Bronchial epithelial cell (primary cell): ENCODE measurements at places on chromosomes 16 and 17.

GRCh38 chr17:81802048-81802758 lies 1.7 kb upstream of the GCGR start:
- no peak for DNase-seq

GRCh38 chr16:87984632-87985267 lies 33.5 kb downstream of the BANP start:
- DNase-seq: no peak

DNA sequence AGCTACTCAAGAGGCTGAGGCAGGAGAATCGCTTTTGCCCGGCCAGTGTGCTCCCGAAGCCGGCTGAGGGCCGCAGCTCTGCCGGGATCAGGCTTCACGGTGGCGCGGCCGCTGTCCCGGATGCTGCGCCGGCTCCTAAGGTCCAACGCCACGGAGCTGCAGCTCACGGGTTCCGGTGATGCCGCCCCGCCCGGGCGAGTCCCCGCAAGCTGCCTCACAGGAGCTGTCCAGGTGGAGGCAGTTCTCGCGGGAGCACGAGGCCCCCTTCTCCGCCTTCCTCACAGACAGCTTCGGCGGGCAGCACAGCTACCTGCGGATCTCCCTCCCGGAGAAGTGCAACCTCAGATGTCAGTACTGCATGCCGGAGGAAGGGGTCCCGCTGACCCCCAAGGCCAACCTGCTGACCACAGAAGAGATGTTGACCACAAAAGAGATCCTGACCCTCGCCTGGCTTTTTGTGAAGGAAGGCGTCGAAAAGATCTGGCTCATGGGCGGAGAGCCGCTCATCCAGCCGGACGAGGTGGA lies 111.4 kb upstream of the SIAH1 start:
- no peak for DNase-seq

DNA sequence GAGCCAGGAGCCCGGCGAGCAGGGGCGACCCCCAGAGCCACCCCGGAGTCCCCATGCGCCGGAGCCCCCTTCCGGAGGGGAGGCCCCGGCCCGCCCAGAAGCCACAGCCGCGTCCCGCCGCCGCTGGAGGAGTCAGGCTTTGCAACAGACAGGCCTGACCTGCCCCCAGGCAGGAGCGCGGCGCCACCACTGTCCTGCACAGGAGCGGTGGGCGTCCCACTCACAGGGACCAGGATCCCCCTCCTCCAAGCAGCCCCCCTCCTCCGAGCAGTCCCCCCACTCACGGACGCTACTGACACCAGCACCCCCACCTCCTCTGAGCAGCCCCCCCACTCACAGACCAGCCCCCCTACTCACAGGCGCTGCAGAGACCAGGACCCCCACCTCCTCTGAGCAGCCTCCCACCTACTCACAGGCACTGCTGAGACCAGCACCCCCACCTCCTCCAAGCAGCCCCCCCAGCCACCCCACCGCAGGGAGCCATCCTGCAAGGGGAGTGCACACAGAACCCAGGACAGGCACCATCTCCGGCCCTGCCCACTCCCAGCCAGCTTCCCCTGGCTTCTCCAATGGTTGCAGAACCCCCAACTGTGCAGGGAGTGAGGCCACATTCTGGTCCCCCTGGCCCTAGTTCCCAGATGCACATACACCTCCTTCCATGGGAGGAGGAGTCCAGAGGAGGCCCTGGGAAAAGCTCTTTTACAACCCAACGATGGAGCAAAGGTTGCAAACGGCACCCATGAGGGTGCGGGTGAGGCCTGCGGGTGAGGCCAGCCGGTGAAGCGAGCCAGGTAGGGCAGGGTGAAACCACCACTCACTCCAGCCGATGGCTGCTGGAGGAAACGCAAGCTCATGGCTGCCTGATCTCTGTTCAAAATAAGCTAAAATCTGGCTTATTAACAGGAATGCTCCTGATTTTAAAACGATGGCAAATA lies 69.9 kb downstream of the ABR start:
- DNase-seq: no peak

DNA sequence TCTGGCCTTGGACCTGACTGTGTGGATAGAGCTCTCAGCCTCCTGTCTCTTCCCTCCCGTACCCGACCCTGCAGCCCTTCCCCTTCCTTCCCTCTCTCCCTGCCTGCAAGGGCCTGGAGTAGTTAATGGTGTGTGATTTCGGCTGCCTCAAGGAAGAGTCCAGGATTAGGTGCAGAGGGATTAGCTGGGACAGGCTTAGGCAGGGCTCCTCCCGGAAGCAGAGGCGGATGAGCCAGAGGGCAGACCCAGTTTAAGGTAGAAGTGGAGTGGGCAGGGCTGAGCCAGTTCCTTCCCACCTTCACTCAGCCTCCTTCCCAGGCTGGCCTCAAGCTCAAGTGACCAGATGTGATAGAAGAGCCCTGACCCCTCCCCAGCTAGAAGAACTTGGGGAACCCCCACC lies 16.8 kb downstream of the GUCY2D start:
- peak; percentile 92 for DNase-seq

DNA sequence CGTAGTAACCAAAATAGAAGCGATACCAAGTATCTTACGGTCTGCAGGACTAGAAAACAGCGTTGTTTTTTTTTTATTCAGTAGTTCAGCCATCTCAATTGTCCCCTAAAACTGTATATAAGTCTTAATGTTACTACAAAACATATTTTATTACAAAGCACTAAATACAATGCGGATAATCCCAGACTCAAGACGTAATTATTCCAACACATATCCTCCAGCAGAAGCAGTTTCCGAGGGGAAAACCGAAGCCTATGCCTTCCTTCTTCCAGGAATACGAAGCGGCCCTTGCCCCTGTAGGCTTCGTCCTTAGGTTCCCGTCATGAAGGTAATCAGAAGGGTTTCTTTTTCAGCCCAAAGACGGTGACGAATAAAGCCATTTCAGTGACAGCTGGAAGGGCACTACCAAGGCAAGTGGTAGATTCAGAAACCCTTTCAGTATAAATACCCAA lies 2.3 kb downstream of the TMEM107 start:
- DNase-seq: no peak

- DNase-seq: peak; percentile 68
Observed at GRCh38 chr17:1829592-1830257, at the start of the genes RPA1 and SMYD4. Gene RPA1, plus strand, starts transcription at chr17:1830005. Its CDS starts 89 bp downstream, at chr17:1830094. Gene SMYD4, minus strand, starts transcription at chr17:1829902. Its CDS starts 1,908 bp downstream, at chr17:1827994.

GRCh38 chr17:31646642-31647041 lies 212.4 kb downstream of the COPRS start:
- DNase-seq: no peak

- peak; percentile 77 for DNase-seq
Observed at GRCh38 chr17:4229627-4230541, 33.9 kb downstream of the ANKFY1 start.

DNA sequence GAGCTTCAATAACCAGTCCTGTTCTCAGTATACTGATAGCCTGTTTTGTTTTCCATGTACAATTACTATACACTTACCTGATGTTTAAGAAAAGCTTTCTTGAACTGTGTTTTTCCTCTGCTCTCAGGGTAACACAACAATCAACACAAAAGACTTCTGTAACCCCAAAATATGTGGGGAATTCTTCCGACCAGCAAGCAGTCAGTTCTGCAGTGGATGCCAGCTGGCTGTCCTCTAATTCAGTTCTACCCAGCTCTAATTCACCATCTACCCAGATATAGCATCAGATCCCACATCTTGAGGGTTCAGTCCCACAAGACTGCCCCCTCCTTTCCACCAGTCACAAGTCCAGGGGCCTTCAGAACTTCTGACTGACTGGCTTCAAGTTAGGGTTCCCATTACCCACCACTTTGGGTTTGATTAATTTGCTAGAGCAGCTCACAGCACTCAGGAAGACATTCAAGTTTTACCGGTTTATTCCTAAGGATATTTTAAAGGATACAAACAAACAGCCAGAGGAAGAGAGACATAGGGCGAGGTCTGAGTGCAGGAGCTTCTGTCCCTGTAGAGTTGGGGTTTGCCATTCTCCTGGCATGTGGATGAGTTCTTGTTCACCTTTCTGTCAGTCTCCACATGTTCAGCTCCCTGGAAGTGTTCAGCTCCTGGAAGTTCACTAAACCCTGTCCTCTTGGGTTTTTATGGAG lies 178.2 kb downstream of the CHD9 start:
- no peak for DNase-seq
